ENCODE measurements at places on chromosomes 7 and 10.

DNA sequence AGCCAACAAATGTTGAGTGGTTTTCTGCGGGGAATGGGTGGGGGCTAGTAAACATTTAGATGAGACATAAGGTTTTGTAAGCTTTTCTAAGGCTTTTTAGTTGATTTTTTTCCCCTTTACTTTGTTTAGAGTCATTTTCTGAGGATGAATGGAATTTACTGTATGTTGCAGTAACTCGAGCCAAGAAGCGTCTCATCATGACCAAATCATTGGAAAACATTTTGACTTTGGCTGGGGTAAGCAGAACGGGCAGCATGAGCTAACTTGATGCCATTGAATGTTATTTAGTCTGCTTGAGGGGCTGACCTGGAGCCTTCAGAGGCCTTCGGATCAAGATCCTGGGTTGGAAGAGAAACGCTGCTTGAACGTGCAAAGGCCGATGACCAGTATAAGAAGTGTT lies 37.3 kb downstream of the FBH1 start:
- peak; percentile 48 for DNase-seq

DNA sequence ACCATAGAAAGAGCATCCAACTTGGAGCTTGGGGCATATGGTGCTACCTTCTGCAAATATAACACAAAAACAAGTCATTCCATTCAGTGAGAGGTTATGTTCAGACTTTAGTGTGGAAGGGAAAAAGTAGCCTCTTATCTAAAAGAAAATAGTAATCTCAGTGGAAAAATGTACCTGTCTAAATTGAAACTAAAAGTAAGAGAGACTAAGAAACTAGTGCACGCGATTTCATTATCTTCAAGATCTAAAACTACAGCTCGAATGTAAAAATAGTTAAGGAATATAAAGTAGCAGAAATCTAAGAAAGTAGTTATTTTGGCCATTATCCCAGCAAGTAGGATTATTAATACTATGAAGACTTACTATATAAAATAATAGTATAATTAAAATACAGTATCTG lies 233.0 kb upstream of the PPP1R3A start:
- no peak for DNase-seq

DNA sequence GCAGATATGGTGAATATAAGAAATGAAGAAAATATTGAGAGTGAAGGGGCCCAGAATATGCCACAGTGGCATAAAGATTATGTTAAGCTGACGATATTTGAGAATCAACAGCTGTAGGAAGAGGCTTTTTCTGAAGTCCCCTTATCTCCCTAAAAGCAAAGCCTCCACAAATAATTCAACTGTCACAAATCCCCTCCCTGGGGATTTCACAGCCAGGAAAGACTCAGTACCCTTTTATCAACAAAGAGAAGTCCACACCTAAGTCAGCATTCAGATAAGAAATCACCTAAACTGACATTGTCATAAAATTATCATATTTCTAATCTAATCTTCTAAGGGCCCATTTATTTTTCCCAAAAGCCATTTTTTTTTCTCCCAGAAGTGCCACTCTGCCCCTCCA lies 284.9 kb upstream of the VWC2 start:
- no peak for DNase-seq

GRCh38 chr7:15123901-15124300 lies 221.3 kb upstream of the DGKB start:
- DNase-seq: no peak

DNA sequence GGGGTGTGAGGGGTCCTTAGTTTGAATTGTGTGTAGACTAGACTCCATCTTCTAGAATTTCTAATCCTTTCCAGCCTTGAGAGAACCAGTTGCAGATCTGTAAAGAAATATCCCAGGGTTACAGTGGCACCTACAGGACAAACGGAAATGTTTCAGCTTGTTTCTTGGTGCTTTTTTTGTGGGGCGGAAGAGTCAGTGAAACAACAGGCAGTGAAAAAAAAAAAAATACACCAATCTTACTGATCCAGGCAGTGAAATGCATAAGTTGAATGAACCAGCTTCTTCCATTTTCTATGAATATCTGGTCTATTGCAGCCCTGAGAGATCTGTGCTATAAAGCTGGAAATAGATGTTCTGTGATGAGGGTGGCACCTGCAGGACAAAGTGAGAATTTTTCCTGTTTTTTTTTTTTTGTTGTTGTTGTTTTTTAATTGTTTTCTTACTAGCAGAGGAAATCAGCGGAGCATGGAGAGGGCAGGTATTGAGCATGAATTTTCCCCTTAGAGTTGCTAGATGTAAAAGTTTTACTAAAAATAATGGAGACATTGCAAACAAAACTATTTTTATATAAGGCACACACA lies 81.9 kb upstream of the DYNC1I1 start:
- peak; percentile 55 for DNase-seq

DNA sequence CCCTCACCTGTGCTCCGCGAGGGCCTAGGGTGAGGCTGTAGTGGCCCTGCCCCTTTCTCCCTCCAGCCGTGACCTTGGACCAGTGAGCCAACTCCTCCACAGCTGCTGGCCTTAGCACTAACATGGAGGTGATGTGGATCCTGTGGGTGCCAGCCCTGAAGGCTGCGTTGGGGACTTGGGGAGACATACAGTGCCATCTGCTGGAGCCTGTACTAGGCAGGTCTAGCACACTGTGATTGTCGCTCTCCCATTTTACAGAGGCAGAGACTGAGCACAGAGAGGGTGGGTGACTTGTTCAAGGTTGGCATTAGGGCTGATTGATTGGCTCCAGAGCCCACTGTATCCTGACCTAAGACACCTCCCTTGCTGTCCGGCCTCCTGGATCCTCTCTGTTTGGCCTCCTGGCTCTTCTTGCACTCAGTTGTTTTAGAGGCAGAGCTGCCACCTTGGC lies 37.6 kb downstream of the PRF1 start:
- DNase-seq: peak; percentile 43

- DNase-seq: peak; percentile 97
Measured at GRCh38 chr10:119658274-119658673, 7.1 kb downstream of the BAG3 start.

- no peak for DNase-seq
Measured at GRCh38 chr7:45653209-45653907, 79.2 kb downstream of the ADCY1 start.

All from foreskin fibroblast (primary cell).